NCI-H187 (cell line): ENCODE measurements at places on chromosomes 1 and 21.

GRCh38 chr1:203311368-203312301, 6.3 kb downstream of the BTG2 start:
- no peak for DNase-seq

DNA sequence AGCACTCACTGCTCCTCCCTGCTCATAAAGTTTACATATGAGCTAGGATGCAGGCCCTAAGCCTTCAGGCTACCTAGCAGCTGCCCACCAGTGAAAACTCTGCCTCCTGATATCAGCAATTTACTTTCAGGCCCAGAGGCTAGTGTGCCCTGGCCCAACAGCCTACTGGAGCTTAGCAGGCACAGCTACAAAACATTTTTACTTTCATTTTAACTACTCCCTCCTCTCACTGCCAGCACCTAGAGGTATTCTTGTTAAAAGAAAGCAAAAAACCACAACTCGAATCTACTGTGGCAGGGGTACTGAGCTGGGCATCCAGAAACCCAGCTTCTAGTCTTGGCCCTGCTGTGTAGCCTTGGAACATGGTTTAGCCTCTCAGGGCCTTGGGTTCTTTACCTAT, 5.8 kb upstream of the LORICRIN start:
- DNase-seq = no peak

- no peak for DNase-seq
These were observed 35.3 kb downstream of the KIF1B start for GRCh38 chr1:10245674-10246073.

GRCh38 chr1:201761178-201761577, 67.8 kb upstream of the IPO9 start:
- DNase-seq = no peak

- no peak for DNase-seq
These were observed 608 bp downstream of the SNRNP40 start for GRCh38 chr1:31295874-31296485.

DNA sequence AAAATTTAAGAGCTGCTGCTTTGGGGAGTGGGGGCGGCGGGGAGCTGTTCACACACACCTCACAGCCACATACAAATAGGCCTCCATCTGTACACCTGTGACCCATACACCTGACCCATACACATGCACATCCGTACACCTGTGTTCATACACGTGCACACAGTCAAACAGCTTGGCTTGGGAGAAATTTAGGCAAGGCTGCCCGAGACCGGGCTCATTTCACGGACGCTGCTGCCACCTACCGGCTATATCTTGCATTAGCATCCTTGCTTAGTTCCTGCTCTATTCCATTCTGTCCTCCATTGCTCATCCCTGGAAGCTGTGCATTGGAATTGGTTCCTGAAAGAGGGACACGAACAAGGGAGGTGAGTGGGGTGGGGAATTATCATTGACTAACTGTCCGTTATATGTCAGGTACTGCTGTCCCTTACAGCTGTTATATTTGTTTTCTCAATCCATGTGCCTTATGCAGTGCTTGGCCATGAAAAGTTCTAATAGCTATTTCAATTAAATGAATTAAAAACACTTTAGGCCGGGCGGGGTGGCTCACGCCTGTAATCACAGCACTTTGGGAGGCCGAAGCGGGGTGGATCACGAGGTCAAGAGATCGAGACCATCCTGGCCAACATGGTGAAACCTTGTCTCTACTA, 37.1 kb upstream of the EPB41 start:
- peak; percentile 47 for DNase-seq

- DNase-seq = no peak
These were observed 45.2 kb upstream of the RXRG start for GRCh38 chr1:165490175-165490574.

DNA sequence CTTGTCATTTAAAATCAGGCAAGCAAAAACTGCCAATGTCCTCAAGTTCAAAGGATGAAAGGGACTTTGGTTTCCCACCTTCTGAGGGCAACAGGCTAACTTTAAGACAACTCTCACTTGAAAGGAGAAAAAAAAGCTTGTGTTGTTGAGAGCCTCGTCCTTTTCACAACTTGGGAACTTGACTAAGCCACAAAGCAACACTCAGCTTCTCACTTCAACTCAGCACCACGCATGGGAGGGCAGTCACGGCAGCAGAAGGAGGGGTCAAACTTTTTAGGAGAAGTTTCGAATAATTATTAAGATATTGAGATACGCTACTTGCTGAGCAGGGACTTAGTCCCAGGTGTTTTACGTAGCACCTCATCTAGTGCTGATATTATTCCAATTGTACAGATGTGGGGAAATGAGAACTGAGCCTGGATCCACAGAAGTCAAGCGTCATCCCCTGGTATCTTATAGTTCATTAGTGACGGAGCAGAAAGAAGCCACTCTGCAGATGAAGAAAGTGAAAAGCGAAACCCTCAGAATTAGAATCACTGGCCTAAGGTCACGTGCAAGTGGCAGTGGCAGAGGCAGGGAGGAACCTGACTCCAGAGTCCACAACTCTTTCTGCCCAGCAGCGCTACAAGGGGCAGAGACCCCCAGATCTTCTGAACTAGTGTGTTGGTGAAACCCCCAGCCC, 83.6 kb downstream of the JAK1 start:
- no peak for DNase-seq

DNA sequence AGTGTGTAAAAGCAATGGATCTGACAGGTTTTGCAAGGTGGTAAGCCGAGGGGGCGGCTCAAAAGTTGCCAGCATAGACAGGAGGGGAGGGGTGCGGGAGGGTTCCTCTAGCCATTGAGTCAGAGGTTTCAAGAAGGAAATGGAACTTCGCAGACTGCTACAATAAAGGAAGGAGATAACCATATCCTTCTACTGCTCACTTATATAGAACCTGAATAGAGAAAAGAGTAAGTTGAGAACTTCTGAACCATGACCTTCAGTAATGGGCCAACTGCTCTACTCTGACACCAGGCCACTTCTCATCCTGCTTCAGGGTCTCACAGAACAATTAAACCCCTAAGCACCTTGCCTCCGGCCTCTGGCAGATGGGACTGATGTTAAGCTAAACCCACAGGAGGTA, 26.3 kb upstream of the BCAR3 start:
- DNase-seq = no peak

DNA sequence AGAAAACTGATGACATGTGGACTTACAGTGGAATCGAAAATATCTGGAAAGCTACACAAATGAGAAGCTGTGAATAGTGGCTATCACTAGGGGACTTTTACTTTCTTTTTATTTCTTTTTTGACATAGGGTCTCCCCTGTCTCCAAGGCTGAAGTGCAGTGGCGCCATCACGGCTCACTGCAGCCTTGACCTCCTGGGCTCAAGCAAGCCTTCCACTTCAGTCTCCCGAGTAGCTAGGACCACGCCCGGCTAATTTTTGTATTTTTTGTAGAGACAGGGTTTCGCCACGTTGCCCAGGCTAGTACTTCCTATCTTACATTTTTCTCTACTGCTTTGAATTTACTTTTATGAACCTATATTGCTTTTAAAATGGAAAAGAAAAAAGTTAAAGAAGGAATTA, 10.5 kb downstream of the TMEM35B start:
- no peak for DNase-seq

- DNase-seq = no peak
These were observed 413 bp downstream of the EFCAB7 start for GRCh38 chr1:63523738-63524137.
